ENCODE measurements at places on chromosomes 11 and 22.

DNA sequence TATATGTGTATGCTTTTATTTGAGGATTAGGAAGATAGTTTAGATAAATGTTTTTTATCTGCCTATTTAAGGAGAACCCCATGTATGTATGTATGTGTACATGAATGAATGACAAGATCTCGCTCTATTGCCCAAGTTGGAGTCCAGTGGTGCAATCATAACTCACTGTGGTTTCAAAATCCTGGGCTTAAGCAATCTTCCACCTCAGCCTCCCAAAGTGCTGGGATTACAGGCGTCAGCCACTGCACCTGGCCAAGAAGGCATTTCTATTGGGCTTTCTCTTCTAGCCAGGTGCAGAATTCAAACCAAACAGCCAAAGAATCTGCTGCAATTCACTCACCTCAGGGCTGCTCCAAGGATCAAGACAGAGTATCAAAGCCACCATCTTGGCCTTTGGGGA is 25.5 kb upstream of the DGKZ start:
- DNase-seq: no peak

GRCh38 chr11:47354913-47355282 is 2.4 kb upstream of the MYBPC3 start:
- DNase-seq: no peak

DNA sequence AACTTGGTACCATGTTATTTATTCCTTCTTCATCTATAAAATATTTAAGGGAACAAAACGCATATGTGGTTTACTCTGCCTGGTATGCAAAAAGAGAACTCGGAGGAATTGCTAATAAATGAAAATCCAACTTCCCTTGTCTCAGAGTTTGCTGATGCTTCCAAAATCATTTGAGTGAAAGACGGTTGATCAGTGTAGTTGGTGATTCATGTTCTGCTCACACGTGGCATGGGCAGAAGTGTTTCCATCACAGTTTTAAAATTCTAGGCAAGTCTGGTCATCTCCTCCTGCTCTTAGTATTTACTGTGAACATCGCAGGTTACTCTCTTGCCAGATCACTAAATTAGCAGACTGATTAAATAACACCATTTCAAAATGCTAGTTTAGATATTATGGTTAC is 11.9 kb upstream of the PARVB start:
- no peak for DNase-seq

- DNase-seq: no peak
Observed at GRCh38 chr22:23789638-23790037, 2.9 kb downstream of the SMARCB1 start.

GRCh38 chr22:17770180-17771077 is 3.8 kb downstream of the BID start:
- no peak for DNase-seq

- no peak for DNase-seq
Observed at GRCh38 chr11:116842909-116843308, 5.5 kb upstream of the APOA1 start.
